Memory B cell (primary cell): ENCODE measurements at places on chromosomes 3 and 15.

- H3K4me1 ChIP-seq, result no peaks in the 10 kb centered on the region
- H3K27me3 ChIP-seq, result no peaks in the 10 kb centered on the region
- no peak for DNase-seq
These were observed 777.5 kb downstream of the OTOL1 start for GRCh38 chr3:162274070-162274469.

- DNase-seq, result no peak
- no peaks in the 10 kb centered on the region for H3K36me3 ChIP-seq
- peaks cover 4% of the 10 kb centered on the region for H3K27me3 ChIP-seq
- H3K4me3 ChIP-seq, result no peak overlapping the region
- H3K4me1 ChIP-seq, result peaks cover 5% of the 10 kb centered on the region
These were observed 60.7 kb downstream of the ZNF621 start for GRCh38 chr3:40585381-40586016.

- H3K4me3 ChIP-seq, result no peak overlapping the region
- H3K4me1 ChIP-seq, result no peaks in the 10 kb centered on the region
- DNase-seq, result no peak
These were observed 133.2 kb downstream of the ANXA2 start for GRCh38 chr15:60264566-60264965.

DNA sequence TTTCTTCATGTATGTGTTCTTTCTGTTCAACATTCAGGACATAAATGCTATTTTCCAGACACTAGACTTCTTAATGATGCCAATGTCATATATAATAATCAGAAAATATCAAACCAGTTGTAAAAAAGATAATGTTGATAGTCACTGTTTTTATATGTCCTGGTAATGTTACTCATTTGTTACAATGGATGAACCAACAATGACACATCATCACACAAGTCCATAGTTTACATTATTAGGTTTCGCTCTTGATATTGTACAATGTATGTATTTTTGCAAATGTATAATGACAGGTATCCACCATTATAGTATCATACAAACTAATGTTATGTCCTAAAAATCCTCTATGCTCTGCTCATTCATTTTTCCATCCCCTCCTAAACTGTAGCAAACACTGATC, 243.8 kb upstream of the CDIN1 start:
- H3K27ac ChIP-seq, result no peak overlapping the region
- no peak for DNase-seq

- no peak overlapping the region for H3K4me3 ChIP-seq
- peaks cover 25% of the 10 kb centered on the region for H3K36me3 ChIP-seq
- no peaks in the 10 kb centered on the region for H3K27me3 ChIP-seq
- no peak overlapping the region for H3K27ac ChIP-seq
These were observed 79.7 kb upstream of the FLNB start for GRCh38 chr3:57928511-57928910.

- H3K27ac ChIP-seq, result no peak overlapping the region
- H3K4me1 ChIP-seq, result peaks cover 2% of the 10 kb centered on the region
- H3K27me3 ChIP-seq, result peaks cover 4% of the 10 kb centered on the region
- no peak overlapping the region for H3K4me3 ChIP-seq
- H3K36me3 ChIP-seq, result no peaks in the 10 kb centered on the region
- DNase-seq, result no peak
These were observed 13.2 kb downstream of the MEIS2 start for GRCh38 chr15:37087131-37087588.

DNA sequence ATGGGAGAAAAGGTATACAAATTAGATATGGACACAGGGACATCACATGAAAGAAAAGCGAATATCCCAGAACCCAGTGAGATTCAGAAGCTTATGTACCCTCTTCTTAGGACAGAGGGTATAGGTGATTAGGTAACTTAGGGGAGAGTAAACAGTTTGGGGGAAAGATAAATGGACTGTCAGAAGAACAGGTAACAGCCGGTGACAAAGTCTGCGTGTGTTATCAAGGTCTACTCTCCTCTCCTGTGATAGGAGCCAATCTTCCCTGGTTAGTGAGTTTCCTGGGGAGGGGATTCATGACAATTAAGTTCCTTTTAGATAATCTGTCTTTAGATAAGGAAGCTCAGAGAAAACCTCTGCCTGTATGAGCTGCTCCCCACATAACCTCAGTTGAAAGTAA, 30.6 kb upstream of the SNRPN start:
- no peak for DNase-seq
- peaks cover 1% of the 10 kb centered on the region for H3K27me3 ChIP-seq
- no peaks in the 10 kb centered on the region for H3K36me3 ChIP-seq
- H3K27ac ChIP-seq, result no peak overlapping the region
- H3K4me1 ChIP-seq, result no peaks in the 10 kb centered on the region

GRCh38 chr3:157469561-157470294, 33.1 kb downstream of the PTX3 start:
- H3K4me1 ChIP-seq, result no peaks in the 10 kb centered on the region
- no peak for DNase-seq
- peaks cover 1% of the 10 kb centered on the region for H3K27me3 ChIP-seq
- no peaks in the 10 kb centered on the region for H3K36me3 ChIP-seq

DNA sequence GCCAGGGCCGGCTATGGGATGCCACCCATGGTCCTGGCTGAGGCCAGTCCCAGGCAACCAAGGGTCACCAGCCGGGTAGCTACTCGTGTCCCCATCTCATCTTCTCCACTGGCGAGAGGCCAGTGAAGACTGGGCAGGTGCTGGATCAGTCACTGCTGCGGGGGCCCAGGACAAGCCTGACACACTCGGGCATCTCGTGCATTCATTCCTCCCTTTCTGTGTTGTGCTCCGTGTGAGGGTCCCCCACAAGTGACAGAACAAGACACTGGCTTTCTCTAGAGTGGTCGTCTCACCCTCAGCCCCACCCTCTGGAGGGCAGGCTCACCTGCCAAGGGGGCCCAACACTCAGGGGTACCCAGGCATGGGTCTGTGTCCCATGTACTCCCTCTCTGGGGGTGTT, 48.4 kb downstream of the ROPN1B start:
- no peaks in the 10 kb centered on the region for H3K4me1 ChIP-seq
- DNase-seq, result no peak
- peaks cover 32% of the 10 kb centered on the region for H3K36me3 ChIP-seq

- no peaks in the 10 kb centered on the region for H3K36me3 ChIP-seq
- peaks cover 17% of the 10 kb centered on the region for H3K27me3 ChIP-seq
- peak overlapping the region; percentile 30 for H3K4me3 ChIP-seq
These were observed 15.5 kb downstream of the PAQR9 start for GRCh38 chr3:142947799-142948575.

DNA sequence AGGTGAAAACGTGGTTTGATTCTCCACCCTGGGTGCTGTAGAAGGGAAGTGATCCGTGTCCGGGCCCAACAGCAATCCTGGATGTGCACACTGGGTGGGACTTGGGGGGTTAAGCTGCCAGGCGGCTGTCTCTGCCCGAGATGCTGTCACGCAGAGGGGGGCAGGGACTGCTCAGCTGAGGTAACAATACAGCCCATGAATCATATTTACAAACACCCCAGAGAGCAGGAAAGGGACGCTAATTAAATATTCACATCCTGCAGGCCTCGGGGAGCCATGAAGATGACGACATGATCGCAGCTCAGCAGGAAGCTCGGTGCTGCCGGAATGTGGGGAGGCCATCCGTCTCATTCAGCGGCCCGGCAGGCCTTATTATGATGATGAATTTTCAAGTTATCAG, 17.9 kb upstream of the CRABP1 start:
- H3K36me3 ChIP-seq, result no peaks in the 10 kb centered on the region
- no peak overlapping the region for H3K4me3 ChIP-seq
- no peaks in the 10 kb centered on the region for H3K4me1 ChIP-seq
- no peak overlapping the region for H3K27ac ChIP-seq

GRCh38 chr15:75367406-75367912, 948 bp downstream of the MAN2C1 start:
- peak overlapping the region; percentile 89 for H3K4me3 ChIP-seq
- no peak for DNase-seq
- peaks cover 11% of the 10 kb centered on the region for H3K4me1 ChIP-seq
- no peaks in the 10 kb centered on the region for H3K27me3 ChIP-seq

DNA sequence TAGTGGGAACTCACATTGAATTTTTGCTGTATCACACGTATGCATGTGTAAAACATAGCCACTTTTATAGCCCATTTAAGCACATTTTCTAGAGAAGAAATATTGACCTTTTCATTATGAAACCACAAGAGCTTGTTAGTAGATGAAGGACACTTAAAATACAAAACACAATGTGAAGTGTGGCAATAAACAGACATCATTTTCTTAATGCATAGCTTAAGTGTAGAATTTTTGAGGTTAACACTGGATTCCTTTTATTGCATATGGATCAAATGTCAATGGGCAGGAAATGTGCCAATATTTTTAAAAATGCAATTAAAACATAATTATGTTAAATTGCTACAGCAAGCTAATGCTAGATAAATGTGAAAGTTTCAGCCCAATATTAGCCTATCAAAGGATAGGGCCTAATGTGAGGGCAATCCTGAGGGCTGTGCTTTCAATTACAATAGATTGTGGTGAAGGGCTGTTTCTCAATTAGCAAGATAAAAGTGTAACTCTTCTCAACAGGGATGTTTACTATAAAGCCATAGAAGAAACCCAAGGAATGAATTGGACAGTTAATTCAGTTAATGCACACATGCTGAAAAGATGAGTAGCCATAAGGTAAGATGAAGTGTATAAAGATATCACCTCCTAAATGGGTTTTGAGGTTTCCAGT, 489.0 kb upstream of the CDIN1 start:
- no peaks in the 10 kb centered on the region for H3K27me3 ChIP-seq
- H3K4me1 ChIP-seq, result no peaks in the 10 kb centered on the region
- no peaks in the 10 kb centered on the region for H3K36me3 ChIP-seq
- no peak overlapping the region for H3K27ac ChIP-seq
- no peak overlapping the region for H3K4me3 ChIP-seq

DNA sequence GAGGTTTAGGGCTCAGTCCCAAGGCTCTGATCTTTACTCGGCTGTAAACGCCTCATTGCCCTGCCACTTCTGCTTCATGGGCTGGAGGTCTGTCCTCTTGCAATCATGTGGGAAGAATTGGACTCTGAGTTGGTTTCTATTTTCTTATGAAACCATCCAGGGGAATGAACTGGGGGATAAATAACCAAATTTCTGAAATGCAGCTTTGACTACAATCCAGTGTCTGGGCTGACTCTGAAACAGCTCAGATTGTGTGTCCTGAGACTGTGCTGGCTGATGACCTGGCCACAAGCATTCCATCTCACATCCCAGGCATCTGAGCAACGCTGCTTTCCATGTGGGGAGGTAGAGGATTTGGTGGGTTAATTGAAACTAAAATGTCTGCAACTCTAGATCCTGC, 71.0 kb upstream of the GALNT15 start:
- peaks cover 4% of the 10 kb centered on the region for H3K36me3 ChIP-seq
- H3K27me3 ChIP-seq, result peaks cover 6% of the 10 kb centered on the region
- DNase-seq, result no peak
- no peak overlapping the region for H3K4me3 ChIP-seq
- no peak overlapping the region for H3K27ac ChIP-seq
- H3K4me1 ChIP-seq, result peaks cover 3% of the 10 kb centered on the region

- H3K4me1 ChIP-seq, result no peaks in the 10 kb centered on the region
- no peak overlapping the region for H3K27ac ChIP-seq
- no peak for DNase-seq
- H3K27me3 ChIP-seq, result no peaks in the 10 kb centered on the region
These were observed 375.1 kb upstream of the DPH6 start for GRCh38 chr15:35921046-35921445.

GRCh38 chr3:189170559-189170958, 1.2 kb upstream of the TPRG1 start:
- peaks cover 5% of the 10 kb centered on the region for H3K27me3 ChIP-seq
- no peaks in the 10 kb centered on the region for H3K4me1 ChIP-seq
- H3K4me3 ChIP-seq, result no peak overlapping the region

GRCh38 chr3:50572801-50573371, 3.6 kb downstream of the HEMK1 start:
- peaks cover 5% of the 10 kb centered on the region for H3K36me3 ChIP-seq
- peaks cover 16% of the 10 kb centered on the region for H3K4me1 ChIP-seq
- H3K27ac ChIP-seq, result no peak overlapping the region
- H3K4me3 ChIP-seq, result no peak overlapping the region
- no peaks in the 10 kb centered on the region for H3K27me3 ChIP-seq

GRCh38 chr3:100183608-100184125, 69.4 kb upstream of the FILIP1L start:
- no peak for DNase-seq
- H3K36me3 ChIP-seq, result peaks cover 21% of the 10 kb centered on the region
- no peak overlapping the region for H3K4me3 ChIP-seq
- no peak overlapping the region for H3K27ac ChIP-seq

DNA sequence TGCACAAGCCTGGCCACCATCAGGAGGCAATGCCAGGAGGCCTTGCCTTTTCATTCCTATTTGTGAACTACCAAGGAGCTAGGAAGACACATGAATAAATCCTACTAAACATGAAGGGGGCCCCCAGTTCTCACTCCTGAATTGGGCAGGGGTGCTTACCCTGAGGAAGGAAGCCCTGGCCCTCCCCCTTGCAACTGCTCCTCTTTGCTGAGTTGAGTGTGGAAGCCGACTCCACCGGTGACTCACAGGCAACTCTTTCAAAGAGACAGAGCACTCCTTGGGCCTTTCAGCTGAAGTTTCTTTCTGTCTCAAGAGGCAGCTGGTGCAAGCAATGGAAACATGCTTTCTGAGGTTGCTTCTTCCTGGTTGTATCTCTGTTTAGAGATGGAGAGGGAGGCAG, 1.7 kb downstream of the GABRG3 start:
- no peaks in the 10 kb centered on the region for H3K36me3 ChIP-seq
- no peak for DNase-seq
- peaks cover 1% of the 10 kb centered on the region for H3K27me3 ChIP-seq
- no peak overlapping the region for H3K27ac ChIP-seq
- H3K4me3 ChIP-seq, result no peak overlapping the region
- H3K4me1 ChIP-seq, result no peaks in the 10 kb centered on the region
